Esophagus squamous epithelium (tissue), 5 donors: ENCODE measurements at places on chromosomes 2 and 18.

GRCh38 chr18:77099485-77100370 is 32.9 kb downstream of the MBP start:
- DNase-seq: no peak

DNA sequence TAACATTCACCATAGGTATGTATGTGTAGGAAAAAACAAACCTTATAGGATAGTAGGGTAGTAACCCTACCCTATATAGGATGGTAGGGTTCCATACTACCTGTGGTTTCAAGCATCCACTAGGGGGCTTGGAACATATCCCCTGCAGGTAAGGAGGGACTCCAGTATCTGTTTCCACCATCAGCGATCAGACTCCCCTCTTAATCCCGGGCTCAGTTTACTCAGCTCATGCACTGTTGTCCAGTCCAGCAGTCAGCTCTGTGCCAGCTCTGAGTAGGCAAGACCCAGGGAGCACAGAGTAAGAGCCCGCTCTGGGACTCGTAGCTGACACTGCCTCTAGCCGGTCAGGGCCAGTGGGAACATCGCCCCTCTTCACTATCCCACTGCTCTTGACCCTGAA is 61.7 kb downstream of the MEX3C start:
- DNase-seq: no peak

DNA sequence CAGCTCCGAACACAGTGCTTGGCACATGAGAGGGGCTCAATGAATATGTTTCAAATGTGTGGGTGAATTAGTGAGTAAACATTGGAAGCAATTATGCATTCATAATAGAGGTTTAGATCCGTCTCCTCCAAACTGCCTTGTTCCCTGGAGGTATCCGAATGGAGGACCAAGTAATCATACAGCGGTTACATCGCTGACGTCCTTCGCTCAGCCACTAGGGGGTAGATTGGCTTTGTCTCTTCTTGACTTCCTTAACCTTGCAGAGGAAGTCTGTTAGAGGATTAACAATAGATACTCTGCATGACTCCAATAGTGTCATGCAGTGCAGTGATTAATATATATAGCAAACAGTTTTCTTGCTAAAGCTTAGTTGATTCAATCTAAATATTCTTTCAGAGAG is 517.0 kb downstream of the PTPRM start:
- DNase-seq: no peak

- DNase-seq: no peak
Observed at GRCh38 chr18:35581546-35581897, at the start of gene GALNT1. TSS of gene GALNT1 (plus strand) at chr18:35581740. CDS start at chr18:35654663, 72,923 bp downstream.

DNA sequence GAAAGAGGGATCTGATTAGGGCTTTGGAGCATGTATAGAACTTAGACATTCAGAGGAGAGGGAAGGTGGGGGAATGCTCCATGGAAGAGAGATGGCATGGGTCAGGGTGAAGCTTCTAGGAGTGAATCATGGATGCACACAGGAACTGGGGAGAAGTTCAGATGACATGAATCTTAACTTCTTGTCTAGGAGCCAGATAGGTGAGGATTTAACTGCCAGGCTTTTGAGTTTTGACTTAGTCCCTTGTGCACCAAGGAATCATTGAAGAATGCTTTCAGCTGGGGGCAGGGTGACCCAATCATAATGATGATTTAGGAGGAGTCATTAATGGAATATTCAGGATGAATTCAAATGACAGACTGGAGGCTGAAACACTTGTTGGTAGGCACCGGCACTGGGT is 48.7 kb downstream of the ACYP2 start:
- DNase-seq: no peak

DNA sequence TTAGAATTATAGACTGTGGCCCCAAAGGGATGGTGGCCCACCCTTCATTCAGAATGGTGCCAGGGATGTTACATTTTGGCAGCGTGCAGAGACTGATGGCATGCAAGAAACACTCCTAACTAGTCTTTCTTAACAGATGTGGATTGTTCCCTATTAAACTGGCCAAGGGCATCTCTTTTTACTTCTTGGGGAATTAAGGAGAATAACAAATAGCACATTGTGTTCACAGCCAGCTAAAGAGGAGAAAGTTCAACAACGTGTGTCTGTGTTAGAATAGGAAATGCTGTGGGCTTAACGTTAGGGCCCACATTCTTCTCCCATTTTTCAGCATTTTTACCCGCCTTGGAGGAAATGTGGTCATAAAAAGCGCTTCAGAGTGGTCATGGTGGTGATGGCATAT is 404.8 kb downstream of the CDH2 start:
- no peak for DNase-seq

DNA sequence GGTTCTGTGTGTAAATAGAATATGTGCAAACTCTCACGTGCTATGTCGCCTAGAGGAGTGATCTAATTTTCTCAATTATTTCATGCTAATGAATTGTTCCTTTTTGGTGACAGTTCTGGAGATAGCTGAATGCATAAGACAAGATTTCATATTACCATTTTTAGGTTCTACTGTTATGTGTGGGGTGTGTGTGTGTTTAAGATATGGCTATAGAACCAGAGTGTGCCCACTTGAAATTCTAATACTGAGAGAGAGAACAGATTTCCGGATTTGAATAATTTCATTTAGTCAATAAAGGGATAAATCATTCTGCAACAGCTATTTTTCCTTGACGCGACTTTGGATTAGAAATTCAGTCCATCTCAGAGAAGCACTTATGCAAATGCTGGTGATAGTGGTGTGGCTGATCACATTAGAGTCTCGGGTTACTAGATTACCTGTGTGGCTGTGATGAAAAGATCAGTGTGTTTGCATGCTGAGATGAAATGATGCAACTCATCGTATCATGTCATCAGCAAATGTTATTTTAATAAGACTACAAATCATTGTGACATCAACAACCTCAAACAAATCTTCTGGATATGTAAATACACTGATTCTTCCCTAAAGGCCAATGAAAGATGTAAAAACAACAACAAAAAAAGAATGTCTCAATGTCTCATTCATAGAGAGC is 415.9 kb downstream of the EPHA4 start:
- no peak for DNase-seq

DNA sequence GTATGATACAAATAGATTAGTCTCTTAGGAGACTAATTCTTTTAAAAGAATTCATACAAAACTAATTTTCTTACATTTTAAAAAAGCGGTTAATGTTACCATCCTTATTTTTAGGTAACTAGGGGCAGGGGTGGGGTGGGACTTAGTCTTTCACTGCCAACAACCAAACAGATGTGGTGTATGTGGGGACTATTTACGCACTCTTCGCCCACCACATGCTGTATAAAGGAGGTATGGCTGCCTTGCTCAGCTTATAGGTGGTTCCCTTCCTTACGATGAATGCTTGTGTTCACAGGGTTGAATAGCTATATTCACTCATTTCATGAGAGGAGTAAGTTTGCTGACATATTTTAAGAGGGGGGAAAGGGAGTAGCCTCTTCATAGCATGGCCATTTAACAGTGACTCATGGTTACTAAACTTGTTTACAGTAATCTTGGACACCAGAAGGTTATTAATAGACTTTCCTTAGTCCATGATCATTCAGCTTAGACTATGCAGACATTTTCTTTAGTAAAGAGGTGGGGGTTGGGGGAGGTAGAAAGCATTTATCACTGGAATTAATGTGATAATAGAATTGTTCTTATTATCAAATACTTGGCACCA is 61.8 kb downstream of the CAB39 start:
- DNase-seq: no peak

- DNase-seq: no peak
Observed at GRCh38 chr2:113831161-113831560, 58.7 kb upstream of the ACTR3 start.

DNA sequence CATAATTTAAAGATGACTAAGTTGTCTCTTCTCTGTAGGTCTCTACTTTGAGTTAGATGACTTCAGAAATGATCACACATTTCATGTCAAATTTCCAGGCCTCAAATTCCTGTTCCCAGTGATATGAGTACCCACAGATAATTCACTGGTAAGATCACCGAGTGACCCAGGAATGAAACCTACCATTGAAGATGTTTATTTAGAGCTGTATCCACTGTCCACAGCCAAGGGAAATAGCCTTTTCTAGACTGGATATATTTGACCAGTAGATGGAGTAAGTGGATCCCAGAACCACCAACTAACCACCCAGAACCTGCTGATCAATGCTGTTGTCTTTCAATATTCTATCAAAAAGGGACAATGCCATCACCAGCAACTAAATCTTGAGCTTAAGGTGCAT is 238.8 kb downstream of the SLC8A1 start:
- DNase-seq: no peak

DNA sequence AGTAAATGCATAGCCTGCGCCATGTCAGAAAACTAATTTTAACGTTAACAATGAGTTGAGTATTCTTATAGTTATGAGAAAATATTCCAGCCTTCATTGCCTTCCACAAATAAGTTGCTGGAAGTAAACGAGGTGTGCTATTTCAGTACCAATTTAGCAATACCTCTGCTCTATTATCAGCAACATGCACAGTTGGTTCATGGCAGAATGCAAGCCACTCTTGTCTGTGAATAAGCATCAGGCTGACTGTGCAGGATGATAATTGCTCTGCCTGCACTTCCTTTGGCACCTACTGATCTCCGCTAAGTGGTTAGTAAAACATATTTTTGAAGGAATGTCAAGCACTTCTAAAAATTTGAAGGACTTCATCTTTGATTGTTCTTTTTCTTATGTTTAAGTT is 261.9 kb upstream of the SIX3 start:
- no peak for DNase-seq

- DNase-seq: no peak
Observed at GRCh38 chr18:24968238-24968775, 383.7 kb downstream of the ZNF521 start.

- no peak for DNase-seq
Observed at GRCh38 chr2:202178346-202178958, 59.9 kb downstream of the SUMO1 start.

DNA sequence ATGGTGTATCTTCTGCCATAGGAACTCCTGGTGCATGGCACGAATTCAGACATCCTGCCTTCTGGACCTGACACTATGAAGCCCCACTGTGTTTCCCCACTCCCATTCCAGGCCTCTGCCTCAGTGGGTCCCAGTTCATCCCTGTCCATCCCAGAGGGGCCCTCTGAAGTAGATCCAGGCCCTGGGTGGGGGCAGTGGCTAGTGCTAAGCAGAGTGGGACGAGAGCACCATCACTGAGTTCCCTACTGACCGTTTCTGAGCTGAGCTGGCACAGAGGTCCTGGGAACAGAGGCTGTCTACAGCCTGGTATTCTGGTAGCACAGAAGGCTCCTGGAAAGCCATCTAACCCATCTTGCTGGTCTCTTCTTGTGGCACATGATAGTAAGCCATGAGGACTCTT is 54.0 kb downstream of the ATOH8 start:
- no peak for DNase-seq

GRCh38 chr2:241798631-241799521 is 10.1 kb upstream of the NEU4 start:
- no peak for DNase-seq

- DNase-seq: no peak
Observed at GRCh38 chr2:16405551-16405950, 260.1 kb downstream of the CYRIA start.

DNA sequence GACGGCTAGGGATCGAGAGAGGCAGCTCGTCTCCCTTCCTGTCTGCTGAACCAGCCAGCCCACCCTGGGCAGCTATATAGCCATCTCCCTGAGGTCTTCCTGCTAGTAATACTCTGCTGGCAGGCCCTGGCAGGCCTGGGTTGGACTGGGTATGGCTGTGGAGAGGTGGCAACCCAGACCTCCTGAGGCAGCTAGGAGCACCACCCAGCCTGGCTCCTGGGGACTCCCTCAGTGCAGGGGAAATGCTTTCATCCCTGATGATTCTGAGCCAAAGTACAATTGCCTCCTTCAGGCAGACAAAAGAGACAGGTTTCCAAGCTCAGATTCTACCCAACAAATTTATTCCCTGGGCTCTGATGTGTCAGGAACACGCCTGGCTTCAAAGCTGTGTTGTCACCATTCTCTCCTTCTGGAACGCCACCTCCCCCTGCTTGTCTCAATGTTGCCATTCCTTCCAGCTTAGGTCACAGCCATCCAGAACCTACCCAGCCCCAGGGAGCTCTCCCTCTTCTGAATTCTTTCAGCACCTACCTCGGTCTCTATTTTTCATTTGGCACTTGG is 4.7 kb upstream of the DNAJB2 start:
- DNase-seq: no peak

GRCh38 chr2:222296911-222297599 is 1.7 kb downstream of the PAX3 start:
- DNase-seq: no peak

GRCh38 chr2:7704296-7704865 is 787.2 kb downstream of the RNF144A start:
- DNase-seq: no peak

DNA sequence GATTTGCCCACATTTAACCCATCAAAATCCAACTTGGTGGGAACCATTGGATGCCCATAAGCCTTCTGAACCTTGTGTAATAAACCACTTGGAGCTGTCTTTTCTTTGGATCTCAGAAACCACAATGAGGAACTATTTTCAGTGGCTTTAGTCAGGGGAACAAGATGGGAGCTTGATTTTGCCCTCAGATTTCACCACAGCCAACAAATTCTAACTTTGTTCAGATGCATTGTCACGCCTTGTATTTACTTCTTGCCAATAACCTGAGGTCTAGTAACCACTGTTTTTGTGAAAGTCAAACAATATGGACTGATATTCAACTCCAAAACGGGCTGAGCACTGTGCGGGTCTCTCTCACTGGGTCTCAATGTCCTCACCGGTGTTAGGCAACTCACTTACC is 508.2 kb downstream of the TNS1 start:
- DNase-seq: no peak

DNA sequence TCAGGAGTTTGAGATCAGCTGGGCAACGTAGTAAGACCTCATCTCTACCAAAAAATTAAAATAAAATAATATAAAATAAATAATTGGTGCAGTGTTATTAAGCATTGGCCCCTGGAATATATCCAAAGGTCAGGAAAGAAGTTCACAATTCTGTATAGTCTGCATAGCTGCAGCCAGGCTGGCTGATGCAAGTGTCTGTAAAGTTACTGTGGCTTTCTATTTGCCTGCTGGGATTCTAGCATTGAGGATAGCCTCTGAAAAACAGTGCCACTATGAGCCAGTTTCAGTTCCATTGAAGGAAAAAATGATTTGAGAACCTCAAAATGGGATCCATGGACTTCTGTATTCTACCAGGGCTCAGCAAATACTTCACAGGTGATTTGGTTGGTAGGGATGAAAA is 208.6 kb downstream of the PARD3B start:
- no peak for DNase-seq

DNA sequence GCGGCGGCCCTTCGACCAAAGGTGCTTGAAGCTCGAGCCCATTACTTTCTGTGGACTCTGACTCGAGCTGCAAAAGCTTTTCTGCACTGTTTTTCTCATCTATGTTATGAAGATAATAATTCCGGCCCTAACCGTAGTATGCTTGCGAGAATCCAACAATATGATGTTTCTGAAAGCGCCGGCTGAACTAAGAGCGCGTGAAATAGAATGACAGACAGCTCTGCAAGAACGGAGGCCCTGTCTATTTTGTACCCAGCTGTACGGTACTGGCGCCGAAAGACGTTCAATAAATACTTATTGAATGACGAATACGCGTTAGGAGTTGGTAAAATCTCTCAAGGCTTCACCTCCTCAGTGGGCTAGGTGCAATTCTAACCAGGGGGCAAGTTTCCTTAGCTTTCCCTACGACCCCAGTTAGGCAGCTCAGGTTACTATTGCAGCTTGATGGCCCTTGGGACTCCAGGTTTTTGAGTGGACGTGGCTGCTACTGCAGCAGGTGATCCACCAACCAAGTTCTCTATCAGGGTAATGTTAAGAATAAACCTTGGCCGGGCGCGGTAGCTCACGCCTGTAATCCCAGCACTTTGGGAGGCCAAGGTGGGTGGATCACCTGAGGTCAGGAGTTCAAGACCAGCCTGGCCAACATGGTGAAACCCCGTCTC is 570 bp downstream of the SCRN3 start:
- DNase-seq: no peak

- no peak for DNase-seq
Observed at GRCh38 chr18:58379443-58379842, 249.4 kb downstream of the ALPK2 start.
